Activated effector memory CD4-positive, alpha-beta T cell treated with anti-CD3 and anti-CD28 coated beads, Interleukin-2, amount 50 U/mL, for 16 hours (primary cell): ENCODE measurements at places on chromosomes 4 and X.

DNA sequence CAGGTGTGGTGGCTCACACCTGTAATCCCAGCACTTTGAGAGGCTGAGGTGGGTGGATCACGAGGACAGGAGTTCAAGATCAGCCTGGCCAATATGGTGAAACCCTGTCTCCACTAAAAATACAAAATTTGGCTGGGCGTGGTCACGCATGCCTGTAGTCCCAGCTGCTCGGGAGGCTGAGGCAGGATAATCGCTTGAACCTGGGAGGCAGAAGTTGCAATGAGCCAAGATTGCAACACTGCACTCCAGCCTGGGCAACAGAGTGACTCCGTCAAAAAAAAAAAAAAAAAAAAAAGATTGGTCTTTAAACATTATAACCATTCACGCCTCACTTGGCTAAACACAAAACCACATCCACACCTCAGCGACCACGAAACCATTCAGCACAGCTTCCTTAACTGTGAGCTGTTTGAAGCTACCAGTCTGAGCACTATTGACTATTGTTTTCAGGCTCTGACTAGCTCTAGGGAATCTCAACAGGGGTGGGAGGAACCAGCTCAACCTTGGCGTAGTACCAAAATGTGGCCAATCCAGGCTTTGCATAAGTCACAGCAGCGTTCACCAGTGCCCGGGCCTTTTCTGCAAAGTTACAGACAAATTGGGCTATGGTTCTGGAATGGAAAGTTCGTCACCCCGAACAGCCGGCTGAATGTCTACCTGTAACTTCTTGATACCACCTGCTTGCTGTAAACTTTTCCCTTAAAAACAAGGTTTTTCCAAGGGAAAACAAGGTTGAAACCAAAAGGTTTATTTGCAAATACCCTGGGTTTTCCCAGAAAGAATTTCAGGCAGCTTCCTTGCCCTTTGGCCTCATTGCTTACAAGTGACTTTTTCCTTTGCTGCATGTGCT is 73.6 kb upstream of the DHX15 start:
- DNase-seq, result no peak

DNA sequence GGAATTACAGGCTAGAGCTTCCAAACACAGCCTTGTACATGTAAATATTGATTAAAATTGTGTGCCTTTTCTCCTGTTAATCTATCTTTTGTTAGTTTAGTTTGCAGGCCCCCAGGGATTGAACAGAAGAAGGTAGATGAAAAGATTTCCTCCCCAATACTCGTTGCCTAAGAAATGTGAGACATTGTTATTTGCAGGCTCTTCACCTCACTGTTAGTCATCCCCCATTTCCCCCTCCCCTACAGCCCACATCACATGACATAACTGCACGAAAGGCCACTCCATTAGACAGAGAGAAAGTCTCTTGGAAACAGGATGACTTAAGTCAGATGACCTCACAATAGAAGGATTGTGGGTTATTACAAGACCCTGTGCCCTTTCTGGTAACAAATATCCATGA is 13.3 kb upstream of the MID1 start:
- no peak for DNase-seq

DNA sequence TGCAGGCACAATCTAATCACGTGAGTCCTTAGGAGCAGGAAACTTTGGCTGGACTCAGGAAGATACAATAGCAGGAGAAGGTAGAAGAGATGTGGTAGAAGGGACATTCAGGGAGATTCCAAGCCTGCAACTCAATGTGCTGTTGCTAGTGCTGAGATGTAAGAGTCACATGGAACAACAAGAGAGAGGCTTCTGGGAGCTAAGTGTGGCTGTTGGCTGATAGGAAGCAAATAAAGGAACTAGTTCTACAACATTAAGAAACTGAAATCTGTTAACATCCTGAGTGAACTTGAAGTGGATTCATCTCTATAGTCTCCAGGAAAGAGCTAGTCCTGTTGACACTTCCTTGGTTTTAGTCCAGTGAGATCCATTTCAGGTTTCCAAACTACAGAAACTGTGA is 1207.4 kb downstream of the ADGRL3 start:
- DNase-seq, result no peak

DNA sequence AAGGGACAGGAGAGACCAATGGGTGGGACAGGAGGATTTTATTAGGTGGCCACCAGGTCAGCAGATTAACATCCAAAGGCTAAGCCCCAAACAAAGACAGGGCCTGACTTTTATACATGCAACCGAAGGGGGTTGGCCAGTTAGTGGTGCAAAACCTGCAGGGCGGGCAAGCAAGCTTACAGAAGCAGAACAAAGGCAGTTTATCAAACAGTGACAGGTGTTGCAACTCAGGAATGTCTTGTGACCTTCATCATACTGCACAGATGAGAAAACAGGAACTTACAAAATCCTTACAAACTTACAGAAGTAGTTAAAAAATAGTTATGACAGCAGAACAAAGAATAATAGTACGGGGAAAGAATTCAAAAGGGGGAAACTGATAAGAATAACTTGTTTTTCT is 708.1 kb downstream of the GLUD2 start:
- DNase-seq, result no peak

DNA sequence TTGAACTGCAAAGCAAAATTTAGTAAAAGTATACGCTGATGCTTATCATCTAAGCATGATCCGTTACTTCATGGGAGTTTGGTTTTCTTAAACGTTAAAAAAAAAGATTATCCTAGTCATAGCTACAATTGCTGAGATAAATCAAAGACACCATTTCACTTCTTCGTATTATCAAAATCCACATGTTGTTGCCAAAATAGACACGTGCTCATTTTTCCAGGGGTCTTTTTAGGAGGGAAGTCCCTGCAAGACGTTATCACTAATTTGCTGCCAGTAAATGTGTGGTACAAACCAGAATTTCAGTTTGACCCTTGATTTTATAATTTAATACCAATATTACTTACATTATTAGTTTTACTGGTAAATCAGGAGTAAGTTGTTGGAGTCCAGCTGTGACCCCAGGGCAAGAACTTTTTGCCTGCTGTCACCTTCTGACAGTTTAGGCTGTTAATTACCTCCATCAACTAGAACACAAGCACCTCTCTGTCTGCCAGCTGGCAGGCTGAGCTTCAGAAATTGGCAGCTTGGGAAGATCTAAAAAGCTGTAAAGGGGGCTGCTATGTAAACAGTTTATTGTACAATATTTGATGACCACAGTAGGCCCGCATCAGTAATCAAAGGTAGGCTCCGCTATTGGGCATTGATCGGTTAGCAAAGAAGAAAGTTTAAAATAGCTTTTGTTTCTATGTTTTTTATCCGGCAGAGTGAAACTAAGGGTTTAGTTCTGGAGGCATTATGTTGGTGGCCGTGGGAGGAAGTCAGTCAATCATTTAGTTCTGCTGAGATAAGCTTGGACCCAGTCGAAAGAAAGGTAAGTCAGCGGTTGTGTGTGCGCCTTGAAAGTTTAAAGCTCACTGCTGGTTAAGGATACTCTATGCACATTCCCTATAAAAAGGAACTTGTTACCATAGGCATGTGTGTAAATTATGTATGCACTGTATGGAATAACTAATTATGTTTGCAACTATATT is 196.4 kb downstream of the FBXO8 start:
- no peak for DNase-seq

DNA sequence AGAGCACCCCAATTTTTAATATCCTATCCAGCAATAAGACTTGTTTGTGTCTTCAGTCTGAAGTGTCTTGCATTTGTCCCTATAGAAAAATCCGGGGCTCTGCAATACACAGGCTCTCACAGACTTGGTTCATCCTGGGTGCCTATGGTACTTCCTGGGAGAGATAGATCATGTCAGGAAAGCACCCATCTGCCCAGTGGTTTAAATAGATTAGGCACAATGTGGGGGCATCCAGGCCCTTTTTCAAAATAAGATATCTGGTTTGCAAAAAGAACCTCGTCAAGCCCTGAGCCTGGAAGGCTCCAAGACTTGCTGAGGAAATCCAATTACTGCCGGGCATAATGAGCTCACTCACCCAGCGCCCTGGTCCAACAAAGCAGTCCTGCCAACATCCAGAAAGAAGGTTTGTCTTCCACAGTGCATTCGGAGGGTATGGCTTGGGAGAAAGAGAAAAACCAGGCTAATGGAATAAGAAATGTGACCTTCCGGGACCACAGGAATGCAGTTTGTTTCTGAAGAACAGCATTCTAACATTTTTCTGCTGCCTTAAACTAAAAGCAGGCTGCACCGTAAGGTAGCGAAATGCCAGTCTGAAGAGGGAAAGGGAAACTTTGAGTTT is 11.6 kb downstream of the JAKMIP1 start:
- no peak for DNase-seq
